Memory B cell (primary cell): ENCODE measurements at places on chromosomes 3 and 15.
A peak's percentile ranks its signal among the peaks of the same experiment; 100 is the strongest.

GRCh38 chr15:48046813-48047438 is 73.9 kb upstream of the SLC24A5 start:
- DNase-seq = no peak

DNA sequence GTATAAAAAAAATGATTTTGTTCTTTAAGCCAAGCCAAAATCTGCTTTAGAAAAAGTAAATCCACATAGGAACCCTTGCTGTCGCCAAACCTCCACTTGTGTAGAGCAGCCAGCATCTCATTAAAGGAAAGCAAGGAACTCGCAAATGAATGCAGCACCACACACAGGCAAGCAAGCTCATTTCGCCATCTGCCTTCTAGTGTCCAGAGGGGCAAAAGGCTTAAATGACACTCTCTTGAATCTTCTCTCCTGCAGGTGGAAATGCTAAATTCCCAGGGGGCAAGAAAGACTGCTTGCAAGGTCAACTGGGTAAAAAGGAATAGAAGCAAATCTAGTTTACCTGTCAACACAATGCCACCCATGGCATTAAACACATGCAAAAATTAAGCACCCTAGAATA is 2.4 kb downstream of the MB21D2 start:
- no peak for DNase-seq

- DNase-seq = peak; percentile 80
Measured at GRCh38 chr3:72163809-72164634, 379.1 kb upstream of the PROK2 start.

- DNase-seq = no peak
Measured at GRCh38 chr3:66527246-66527645, 26.4 kb upstream of the LRIG1 start.

DNA sequence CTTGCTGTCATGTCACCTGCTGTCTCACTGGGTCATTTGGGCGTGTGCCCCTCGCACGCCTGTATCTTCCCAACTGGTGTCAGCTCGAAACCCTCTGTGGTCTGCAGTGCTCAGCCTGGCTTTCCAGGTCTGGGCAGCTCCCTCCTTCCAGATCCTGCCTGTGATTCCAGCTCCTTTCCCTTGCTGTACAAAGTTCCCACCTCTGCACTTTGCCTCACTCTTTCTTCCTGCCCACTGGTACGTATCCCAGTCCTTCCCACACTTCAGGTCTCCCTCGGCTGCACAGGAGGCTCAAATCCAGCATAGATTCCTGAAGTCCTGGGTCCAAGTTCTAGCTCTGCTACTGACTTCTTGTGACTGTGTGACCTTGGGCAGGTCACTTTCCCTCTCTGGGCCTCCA is 2.1 kb upstream of the PAQR5 start:
- DNase-seq = no peak

GRCh38 chr3:119819806-119820205 is 37.9 kb downstream of the NR1I2 start:
- DNase-seq = no peak

- no peak for DNase-seq
Measured at GRCh38 chr3:118760585-118761290, 273.9 kb downstream of the IGSF11 start.

GRCh38 chr3:105013657-105014056 is 353.1 kb upstream of the ALCAM start:
- DNase-seq = no peak

DNA sequence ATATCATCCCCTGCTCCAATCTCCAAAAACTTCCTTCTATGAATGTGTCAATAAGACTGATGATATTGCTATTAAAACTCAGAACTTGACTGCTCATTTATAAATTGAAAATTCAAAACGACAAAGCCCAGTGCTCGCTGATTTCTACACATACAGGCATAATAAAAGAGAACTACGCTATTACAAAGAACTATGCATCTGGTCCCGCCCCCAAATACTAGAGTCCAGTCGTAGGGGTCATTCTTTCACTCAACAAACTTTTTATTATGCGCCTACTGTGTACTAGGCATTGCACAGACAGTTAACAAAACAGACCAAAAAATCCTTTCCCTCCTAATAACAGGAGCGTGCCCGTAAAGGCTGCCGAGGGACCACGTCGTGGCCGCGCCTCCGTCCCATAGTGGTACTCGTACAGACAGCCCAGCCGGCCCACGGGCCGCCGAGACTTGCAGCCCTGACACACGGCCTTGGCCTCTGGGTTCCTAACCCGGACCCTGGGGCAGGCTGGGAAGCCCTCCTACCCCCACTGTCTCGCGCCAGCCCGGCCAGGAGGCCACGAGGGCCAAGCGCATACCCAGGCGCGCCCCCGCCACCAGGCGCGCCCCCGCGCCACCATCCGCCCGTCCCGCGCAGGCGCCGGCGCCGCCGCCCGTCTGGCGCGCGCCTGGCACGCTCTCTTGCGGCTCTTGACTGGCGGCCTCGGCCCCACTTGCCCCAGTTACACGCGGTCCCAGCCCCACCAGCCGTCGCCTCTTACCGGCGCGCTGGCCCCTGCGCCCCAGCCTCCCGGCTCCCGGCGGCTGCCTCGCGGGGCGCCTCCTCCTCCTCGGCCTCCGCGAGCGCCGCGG is 757 bp downstream of the AVEN start:
- peak; percentile 56 for DNase-seq

DNA sequence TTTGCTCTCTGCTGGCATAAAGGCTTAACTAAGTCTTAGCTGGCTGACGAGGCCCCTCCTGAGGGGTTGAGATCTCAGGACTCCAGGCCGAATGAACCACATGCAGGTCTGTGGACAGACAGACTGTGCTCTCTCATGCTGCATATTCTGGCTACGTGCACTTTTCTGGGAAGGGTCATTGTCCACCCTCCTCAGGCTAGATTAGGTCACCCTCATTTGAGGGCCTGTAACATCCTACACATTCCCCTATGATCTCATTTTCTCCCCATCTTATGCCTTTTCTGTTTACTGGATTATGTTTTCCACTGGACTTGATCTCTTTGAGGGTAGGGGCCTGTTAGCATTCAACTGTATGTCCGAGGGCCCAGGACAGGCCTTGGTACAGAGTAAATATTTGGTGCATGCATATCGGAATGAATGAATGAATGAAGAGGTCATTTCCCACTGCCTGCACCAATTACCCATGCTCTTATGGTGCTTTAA is 13.7 kb downstream of the EEFSEC start:
- no peak for DNase-seq

DNA sequence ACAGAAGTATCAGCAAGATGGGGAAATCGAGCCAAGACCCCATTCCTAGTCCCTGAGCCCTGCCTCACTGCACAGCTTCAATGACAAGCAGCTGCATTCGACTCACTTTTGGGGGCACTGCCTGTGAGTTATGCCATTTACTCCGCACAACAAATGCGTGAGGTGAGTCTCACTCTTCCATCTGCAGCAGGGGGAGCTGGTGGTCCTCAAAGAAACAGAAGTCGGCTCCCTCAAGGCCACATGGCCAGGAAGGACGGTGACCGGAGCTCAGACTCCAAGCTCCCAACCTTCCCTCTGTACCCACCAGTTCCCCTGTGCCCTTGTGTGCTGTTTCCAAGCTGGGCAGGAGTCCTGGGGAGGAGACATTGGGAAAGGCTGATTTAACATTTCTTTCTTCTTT is 127.7 kb upstream of the IQSEC1 start:
- no peak for DNase-seq

- no peak for DNase-seq
Measured at GRCh38 chr3:140822401-140823047, 119.1 kb upstream of the SLC25A36 start.

DNA sequence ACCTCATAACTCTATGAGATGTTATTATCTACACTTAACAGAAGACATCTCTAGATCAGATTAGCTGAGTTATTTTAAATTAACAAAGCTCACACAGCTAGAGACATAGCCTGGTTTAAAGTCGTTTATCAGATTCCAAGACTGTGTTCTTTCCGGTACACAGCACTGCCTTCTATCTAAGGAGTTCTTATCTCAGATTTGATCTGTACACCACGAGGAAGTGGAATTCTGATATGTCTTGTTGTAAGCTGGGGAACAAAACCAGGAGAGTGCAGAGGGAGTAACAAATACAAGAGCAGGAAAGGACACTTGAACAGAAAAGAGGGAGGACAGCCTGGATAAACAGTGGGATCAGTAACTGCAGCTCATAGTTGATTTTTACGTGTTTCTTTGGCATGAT is 61.7 kb upstream of the KCNMB2 start:
- no peak for DNase-seq

DNA sequence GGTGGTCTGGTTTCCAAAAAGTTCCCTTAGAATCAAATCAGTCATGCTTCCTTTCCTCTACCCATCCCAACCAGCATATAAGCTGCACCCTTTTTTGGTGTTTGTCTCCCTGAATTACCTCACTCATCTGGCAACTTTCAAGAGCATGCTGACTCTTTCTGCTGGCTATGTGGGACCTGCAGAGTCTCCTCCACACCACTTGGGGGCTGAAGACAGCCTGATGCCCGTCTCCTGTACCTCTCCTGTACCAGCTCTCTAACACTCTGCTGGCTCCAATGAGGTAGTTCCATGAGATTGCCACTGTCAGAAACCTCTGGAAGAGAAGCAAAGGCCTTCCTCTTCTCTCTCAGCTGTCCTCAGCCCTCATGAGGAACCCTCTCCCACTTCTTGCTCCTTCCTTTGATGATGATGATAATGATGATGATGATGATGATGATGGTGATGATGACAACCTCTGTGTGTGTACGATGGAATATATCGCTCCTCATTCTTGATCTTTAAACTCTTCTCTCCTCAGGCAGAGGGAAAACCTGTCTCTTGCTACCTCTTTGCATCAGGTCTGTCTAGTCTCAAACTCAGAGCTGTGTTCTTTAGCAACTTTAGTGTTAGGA is 257.5 kb downstream of the ZNF621 start:
- DNase-seq = no peak

- DNase-seq = no peak
Measured at GRCh38 chr15:26595611-26596010, 177.3 kb downstream of the GABRB3 start.

DNA sequence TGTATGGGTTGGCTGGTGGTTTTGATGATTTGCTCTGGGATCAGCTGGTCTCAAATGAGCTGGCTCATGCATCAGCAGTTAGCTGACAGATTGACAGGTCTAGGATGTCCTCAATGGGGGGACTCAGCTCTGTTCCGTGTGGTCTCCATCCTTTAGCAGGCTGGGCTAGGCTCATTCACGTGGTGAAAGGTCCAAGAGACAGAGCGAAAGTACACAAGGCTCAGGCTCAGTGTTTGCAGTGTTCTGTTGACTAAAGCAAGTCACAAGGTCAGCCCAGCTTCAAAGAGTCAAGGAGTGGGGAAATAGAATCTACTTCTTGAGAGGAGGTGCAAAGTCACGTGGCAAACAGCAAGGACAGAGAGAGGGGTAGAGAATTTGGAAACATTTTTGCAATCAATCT is 126.5 kb upstream of the CMC1 start:
- DNase-seq = no peak

DNA sequence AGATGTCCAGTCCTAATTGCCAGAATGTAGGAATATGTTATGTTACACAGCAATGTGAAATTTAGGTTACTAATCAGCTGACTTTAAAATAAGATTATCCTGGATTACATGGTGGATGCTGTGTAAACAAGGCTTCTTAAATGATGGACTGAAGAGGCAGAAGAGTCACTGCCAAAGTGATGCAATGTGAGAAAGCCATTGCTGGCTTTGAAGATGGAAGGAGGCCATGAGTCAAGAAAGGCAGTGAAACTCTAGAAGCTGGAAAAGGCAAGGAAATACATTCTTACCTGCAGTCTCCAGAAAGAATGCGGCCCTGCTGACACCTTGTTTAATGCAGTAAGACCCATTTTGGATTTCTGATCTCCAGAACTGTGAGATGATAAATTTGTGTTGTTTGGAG is 179.1 kb upstream of the ZPLD1 start:
- no peak for DNase-seq

GRCh38 chr3:167777356-167777755 is 41.8 kb downstream of the SERPINI1 start:
- DNase-seq = no peak

GRCh38 chr15:71743861-71744382 is 66.4 kb upstream of the NR2E3 start:
- peak; percentile 39 for DNase-seq

GRCh38 chr3:98655666-98656065 is 62.3 kb upstream of the CPOX start:
- DNase-seq = no peak

GRCh38 chr15:77457905-77458265 is 37.2 kb downstream of the HMG20A start:
- no peak for DNase-seq

DNA sequence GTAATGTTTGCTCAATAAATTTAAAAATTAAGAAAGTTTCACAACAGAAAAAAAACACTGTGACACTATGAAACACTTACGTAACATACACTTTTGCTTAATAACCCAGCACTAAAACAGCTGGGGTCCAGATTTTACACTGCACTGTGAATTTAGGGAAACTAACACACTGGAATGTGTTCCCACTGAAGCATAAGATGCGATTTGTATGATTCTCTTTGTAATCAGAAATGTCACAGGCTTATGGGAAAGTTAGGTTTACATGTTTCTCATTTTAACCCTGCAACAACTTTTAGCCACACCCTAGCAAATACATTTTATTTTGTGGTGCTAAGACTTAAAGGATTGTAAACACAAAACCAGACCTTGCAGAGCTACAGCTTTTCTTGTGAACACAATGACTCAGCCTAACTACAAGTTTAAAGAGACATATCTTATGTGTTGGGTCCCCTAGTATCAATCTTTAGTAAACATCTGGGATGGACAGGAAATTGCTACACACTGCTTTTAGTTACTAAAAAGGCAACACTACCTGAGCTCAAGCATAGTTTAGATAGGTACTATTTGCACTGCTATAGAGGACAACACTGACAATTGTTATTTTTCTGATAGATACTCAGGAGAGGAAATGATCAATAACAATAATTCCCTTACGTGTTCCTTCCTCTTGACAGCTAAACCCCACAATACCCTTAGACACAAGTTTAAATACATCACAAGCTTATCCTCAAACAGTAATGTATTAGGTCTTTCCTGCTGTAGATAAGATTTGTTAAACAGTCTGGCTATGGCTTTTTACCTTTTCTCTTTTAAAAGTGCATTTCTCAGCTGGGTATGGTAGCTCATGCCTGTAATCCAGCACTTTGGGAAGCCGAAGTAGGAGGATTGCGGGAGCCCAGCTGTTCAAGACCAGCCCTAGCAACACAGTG is 3.8 kb downstream of the PLD1 start:
- no peak for DNase-seq

DNA sequence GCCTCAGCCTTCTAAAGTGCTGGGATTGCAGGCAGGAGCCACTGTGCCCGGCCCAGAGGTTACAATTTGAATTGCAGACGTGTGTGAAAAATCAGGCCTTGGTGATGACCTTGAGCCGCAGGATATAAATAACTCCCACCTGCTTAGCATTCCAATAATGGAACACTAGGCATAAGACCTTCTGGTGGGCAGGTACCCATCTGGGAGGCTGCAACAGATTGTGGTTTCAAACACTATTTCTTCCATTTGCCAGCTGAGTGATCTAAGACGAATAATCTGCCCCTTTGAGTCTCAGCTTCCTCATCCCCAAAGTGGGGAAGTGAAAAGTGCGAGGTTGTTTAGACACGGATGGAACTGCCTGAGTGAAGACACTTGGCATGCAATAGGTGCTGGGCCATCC is 47.7 kb upstream of the HERC1 start:
- DNase-seq = no peak

GRCh38 chr3:192545333-192545732 is 182.0 kb downstream of the FGF12 start:
- no peak for DNase-seq

GRCh38 chr15:62603742-62604141 is 438.7 kb upstream of the C2CD4B start:
- no peak for DNase-seq
